Kidney tubule cell (primary cell): ENCODE measurements at places on chromosomes 1 and 21.
A peak's percentile ranks its signal among the peaks of the same experiment; 100 is the strongest.

- DNase-seq = no peak
These were observed 334.3 kb upstream of the ADAMTS5 start for GRCh38 chr21:27301220-27301619.

DNA sequence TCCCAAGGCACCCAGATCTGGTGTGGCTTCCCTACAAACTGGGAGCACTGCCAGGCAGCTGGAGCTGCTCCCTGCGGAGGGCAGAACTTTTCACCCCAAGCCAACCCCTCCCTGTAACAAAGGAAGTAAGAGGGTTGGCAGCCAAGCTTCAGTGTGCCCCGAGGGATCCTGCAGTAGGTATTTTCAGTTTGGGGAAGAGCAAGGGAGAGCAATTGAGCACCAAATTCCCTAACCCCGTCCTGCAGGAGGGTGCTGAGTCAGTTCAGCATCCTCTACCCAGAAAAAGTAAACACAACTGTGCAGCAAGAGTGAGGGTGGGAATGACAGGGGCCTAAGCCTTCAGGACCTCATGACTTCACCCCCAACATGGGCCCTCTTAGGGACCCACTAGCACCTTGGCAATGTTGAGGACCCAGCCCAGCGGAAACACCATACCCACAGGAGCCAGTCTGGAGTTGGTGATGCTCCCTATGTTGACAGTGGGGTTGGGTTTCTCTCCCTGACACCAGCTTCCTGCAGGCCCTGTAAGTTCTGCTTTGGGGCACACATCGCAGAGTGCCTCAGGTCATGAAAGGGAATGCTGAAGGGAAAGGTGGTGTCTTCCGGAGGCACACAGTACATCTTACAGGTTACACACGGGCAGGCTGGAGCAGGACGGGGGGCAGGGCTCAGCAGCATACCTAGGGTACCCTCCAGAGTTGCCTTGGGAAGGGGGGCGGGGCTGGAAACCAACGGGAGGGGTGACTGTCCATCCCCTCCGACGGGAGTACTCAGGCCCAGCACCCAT lies 14.8 kb downstream of the SH3BP5L start:
- DNase-seq = no peak

GRCh38 chr1:47431534-47431933 lies 6.3 kb upstream of the FOXD2 start:
- peak; percentile 29 for DNase-seq

DNA sequence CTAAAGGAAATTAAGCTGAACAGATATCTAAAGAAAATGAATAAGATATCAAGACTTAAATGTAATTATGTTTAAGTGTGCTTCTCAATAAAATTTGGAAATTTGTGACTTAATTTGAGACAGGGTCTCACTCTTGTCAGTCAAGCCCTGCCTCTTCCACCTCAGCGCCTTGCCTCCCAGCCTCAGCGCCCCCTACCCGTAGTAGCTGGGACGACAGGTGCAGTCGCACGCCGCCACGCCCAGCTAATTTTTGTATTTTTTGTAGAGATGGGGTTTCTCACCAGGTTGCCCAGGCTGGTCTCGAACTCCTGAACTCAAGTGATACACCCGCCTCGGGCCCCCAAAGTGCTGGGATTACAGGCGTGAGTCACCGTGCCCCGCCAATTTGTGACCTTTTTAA lies 117.0 kb downstream of the CLEC20A start:
- no peak for DNase-seq

- no peak for DNase-seq
These were observed 5.4 kb downstream of the CD2 start for GRCh38 chr1:116759636-116760035.

- DNase-seq = peak; percentile 90
These were observed 8.9 kb downstream of the CCDC185 start for GRCh38 chr1:223401873-223402789.

DNA sequence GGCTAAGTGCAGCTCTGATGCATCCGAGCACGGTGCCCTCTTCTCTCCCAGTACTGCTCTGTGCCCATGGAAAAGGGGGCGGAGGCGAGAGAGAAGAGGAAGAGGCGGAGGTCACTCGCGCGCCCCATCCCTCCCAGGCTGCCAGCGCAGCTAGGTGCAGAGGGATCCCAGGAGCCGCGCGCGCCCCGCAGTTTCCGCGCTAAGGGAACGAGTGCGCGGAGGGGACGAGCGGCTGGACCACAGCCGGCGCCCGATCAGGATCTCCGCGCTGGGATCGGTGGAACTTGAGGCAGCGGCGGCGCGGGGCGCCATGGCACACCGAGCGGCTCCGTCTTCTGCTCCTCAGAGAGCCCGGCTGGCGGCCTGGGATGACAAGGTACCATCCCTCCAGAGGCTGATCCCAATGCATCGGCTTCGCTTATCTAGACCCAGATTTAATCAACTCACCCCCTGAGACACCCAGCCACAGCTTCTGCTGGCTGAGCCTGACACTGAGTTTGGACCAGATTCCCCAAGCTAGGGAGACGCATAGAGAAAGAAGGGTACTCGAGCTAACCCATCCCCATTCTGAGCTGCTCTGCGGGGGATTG lies at the start of gene PTGFR:
PTGFR (plus strand) TSS at position 114 of the 590 bp plus-strand sequence. CDS start 1,770 bp downstream, outside the sequence.
- peak; percentile 65 for DNase-seq

DNA sequence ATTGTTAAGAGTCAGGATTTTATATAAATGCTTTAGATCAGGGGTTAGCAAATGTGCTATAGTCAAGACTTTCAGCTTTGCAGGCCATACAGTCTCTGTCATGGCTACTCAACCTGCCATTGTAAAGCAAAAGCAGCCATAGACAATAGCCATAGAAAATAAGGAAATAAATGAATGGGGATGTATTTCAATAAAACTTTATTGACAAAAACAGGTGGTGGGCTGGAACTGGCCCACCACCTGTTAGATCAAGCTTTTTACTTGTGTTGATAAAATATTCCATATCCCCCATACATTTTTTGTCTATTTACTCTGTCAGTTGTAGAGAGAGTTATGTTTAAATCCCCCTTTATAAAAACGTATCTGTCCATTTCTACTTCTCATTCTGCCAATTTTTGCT lies 98.9 kb downstream of the HIVEP3 start:
- no peak for DNase-seq

- DNase-seq = peak; percentile 83
These were observed 422.8 kb downstream of the CAMTA1 start for GRCh38 chr1:7207875-7208646.

- DNase-seq = peak; percentile 47
These were observed 180.7 kb downstream of the KAZN start for GRCh38 chr1:14778898-14779865.

DNA sequence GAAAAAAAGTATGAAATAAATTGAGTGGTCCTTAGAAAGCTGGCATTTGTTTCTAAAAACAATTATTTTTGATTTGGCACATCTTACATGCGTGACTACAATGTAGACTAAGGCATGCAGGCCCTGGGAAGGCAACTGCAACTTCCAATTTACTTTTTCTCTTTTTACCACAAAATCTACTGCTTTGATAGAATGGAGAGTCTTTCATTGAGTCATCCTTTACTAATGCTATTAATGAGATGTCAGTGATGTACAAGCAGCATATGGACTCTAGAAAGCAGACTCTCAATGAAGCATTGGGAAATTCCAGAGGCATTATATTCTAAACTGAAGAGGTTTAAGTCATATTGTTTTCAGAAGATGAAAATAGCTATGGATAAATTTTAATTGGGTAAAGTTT lies 29.6 kb upstream of the PRRX1 start:
- DNase-seq = no peak
